Activated CD4-positive, alpha-beta T cell treated with anti-CD3 and anti-CD28 coated beads, Interleukin-2, amount 50 U/mL, for 48 hours (primary cell): ENCODE measurements at places on chromosomes 3 and 15.

GRCh38 chr3:62187022-62187431, 186.3 kb downstream of the FEZF2 start:
- DNase-seq = no peak

DNA sequence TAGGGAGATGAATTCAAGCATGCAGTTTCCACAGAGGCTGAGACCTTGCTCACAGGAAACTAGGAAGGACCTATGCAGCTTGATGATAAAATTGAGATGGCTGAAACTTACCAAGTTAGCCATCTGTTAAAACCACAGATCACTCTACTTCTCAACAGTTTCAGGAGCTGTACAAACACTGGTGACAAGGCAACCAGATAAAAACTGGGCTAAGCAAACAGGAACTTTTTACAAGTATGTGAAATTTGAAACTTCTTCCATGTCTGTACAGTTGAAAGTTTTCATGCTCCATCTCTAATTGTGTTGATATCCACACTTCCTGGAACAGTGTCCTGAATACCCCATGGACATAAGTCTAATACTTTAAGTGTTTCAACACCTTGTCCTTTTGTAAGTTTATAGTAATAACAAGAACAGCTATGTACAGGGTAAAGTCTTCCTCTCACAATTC, 78.2 kb downstream of the FAIM start:
- no peak for DNase-seq

- no peak for DNase-seq
Observed at GRCh38 chr3:26365706-26366105, 256.9 kb upstream of the LRRC3B start.

- DNase-seq = no peak
Observed at GRCh38 chr3:145952536-145952935, 208.4 kb downstream of the PLOD2 start.

- no peak for DNase-seq
Observed at GRCh38 chr3:169082076-169082475, 581.4 kb downstream of the MECOM start.

- DNase-seq = peak; percentile 11
Observed at GRCh38 chr15:81939604-81940440, 106.0 kb downstream of the MEX3B start.

- DNase-seq = no peak
Observed at GRCh38 chr3:126983276-126983652, 349 bp downstream of the PLXNA1 start.

DNA sequence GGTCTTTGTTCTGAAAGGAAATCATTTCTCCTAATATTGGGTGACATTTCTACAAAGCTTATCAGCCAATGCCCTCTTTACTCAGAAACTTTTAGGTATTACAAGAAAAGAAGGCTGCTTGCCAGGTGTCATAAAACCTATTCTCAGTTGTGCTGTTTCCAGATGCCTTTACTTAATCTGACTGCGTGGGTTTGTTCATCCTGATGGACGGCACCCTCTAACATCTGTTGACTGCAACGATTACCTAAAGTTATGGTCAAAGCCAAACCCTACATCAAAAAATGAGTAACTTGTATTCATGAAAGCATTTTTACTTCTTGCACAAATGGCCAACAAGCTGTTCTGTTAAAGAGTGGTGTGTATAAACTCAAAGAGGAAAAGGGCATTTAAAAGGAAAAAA, 207.7 kb upstream of the PDZRN3 start:
- no peak for DNase-seq

- DNase-seq = no peak
Observed at GRCh38 chr3:138912237-138912636, 34.7 kb downstream of the FOXL2 start.

- DNase-seq = no peak
Observed at GRCh38 chr3:177781686-177782161, 584.4 kb upstream of the TBL1XR1 start.

- DNase-seq = no peak
Observed at GRCh38 chr15:98745179-98745578, 96.8 kb downstream of the IGF1R start.

GRCh38 chr3:19149368-19149767, 1.1 kb downstream of the KCNH8 start:
- no peak for DNase-seq
